NCI-H1105 treated with DMSO at 0.1 percent for 48 hours (cell line): ENCODE measurements at places on chromosomes 12 and 14.

DNA sequence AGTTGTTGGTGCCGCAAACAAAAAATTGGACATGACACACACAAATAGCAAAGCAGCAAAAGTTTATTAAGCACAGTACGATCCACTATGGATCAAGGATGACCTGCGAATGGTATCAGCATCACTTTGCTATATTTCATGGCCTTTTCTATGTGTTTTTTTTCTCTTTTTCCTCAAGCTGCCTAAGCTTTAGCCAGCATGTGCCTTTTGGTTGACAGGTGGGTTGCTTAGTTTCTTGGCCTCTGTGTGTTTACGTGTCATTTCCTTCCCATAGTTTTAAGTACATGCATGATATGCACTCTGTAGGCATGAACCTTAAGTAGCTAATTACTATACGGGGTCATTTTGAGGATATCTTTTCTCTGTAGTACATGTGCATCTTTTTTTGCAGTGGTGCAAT is 9.8 kb downstream of the CD4 start:
- no peak for DNase-seq

DNA sequence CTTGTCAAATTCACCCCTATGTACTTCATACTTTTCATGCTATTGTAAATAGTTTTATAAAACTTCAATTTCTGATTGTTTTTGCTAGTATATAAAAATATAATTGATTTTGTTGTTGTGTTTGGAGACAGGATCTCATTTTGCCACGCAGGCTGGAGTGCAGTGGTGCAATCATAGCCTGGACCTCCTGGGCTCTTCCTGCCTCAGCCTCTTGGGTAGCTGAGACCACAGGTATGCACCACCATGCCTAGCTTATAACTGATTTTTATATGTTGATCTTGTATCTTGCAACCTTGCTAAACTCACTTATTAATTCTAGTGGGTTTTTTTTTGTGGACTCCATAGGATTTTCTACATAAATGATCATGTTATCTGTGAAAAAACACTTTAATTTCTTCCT is 23.5 kb downstream of the ATP5MC2 start:
- DNase-seq: no peak

GRCh38 chr14:64118892-64119291 is 175.3 kb downstream of the ESR2 start:
- no peak for DNase-seq

DNA sequence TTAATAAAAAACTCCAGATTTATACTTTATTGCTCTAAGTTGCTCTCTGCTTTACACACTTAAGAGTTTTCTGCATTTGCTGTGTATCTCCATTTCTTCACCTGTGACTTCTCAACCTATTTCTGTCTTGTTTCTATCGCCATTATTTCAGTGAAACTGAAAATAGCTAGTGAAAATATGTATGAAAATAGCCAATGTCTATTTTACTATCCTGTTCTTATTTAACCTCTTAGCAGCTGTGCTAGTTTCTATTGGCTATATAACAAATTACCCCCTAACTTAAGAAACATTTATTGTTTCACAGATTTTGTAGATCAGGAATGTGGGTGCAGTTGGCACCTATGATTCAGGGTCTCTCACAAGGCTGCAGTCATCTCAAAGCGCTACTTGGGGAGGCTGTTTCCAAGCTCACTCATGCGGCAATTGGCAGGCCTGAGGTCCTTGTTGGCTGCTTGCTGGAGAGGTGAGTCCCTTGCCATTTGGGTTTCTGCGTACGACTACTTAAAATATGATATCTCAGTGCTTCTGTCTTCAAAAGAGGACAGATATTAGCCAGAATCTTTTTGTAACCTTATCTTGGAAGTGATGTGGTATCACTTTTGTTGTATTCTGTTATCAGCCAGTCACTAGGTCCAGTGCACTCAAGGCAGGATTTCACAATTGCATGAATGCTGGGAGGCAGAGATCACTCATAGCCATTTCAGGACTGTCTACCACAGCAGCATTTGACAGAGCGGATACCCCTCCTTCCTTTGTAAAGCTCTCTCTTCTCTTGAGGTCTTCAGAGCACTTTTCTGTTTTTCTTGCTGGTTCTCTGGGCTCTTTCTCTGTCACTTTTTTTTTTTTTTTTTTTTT is 7.2 kb downstream of the ERC1 start:
- DNase-seq: no peak

DNA sequence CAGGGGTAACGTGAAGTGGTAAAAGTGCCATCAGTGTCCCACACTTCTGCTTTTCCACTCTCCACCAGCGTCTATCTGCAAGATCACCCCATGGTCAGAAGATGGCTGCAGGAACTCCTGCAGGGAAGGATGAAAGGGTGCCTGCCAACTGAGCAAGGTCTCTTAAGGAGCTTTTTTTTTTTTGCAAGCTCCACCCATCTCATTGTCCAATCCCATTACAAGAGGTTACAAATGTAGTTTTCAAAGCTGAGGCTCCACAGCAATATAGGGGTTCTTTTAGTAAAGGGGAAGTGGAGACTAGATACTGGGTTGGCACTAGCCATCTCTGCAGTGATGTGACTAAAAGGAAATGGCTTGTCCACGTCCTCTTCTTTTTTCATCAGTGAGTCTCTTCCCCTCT is 5.9 kb upstream of the BHLHE41 start:
- no peak for DNase-seq

DNA sequence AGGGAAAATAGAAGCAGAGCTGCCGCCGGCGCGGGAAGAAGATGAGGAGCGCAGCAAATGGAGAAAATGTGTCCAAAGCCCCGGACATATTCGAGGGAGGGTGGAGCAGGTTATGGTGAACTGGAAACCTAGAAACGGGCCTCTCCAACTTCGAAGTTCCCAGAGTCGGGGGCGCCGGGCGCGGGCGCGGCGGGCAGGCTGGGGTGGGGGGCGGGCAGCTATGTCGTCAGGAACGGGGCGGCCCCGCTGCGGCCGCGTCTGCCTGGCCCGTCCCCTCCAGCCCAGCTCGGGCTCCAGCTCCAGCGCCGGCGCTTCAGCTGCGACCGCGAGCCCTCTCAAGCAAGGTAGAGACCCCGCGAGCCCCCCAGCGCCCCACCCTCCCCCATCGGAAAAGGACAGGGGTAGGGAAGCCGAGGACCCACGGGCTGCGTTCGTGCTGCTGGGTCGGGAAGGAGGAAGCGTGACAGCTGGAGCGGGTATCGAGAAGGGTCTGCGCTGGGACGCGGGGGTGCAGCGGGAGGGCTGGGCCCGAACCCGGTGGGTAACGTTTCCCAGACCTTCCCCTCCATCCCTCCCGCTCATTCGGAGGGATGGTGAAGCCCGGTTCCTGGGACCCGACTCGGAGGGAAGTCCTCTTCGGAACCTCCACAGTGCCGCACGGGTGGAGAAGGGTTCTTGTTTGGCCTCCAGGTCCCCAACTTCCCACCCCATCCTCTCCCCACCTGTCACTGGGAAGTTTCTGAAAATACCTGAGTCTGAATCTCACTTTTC is 1.0 kb downstream of the DGKA start:
- DNase-seq: no peak

- peak; percentile 34 for DNase-seq
These were observed 31.3 kb upstream of the SMUG1 start for GRCh38 chr12:54220092-54220557.

DNA sequence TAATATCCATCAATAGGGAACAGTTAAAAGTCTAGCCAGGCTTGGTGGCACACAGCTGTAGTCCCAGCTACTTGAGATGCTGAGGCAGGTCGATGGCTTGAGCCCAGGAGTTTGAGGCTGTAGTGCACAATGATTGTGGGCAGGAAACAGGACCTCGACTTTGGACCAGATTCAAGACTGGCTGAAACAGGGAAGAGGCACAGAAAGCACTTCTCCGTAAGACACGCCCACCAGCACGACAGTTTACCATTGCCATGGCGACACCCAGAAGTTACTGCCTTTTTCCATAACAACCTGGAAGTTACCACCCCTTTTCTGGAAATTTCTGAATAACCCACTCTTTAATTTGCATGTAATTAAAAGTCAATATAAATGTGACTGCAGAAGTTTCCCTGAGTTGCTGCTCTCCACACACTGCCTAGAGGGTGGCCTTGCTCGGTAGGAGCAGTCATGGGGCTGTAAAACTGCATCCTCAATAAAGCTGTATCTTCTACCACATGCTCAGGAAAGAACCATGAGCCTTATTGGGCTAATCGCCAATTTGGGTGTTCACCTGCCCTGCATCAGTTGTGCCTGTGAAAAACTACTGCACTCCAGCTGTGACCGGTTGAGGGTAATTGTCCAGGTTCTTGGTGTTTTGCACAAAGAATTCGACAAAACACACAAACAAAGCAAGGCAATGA is 4.6 kb upstream of the LRRC23 start:
- no peak for DNase-seq

- peak; percentile 72 for DNase-seq
These were observed 34.2 kb upstream of the KICS2 start for GRCh38 chr12:64256166-64256800.

DNA sequence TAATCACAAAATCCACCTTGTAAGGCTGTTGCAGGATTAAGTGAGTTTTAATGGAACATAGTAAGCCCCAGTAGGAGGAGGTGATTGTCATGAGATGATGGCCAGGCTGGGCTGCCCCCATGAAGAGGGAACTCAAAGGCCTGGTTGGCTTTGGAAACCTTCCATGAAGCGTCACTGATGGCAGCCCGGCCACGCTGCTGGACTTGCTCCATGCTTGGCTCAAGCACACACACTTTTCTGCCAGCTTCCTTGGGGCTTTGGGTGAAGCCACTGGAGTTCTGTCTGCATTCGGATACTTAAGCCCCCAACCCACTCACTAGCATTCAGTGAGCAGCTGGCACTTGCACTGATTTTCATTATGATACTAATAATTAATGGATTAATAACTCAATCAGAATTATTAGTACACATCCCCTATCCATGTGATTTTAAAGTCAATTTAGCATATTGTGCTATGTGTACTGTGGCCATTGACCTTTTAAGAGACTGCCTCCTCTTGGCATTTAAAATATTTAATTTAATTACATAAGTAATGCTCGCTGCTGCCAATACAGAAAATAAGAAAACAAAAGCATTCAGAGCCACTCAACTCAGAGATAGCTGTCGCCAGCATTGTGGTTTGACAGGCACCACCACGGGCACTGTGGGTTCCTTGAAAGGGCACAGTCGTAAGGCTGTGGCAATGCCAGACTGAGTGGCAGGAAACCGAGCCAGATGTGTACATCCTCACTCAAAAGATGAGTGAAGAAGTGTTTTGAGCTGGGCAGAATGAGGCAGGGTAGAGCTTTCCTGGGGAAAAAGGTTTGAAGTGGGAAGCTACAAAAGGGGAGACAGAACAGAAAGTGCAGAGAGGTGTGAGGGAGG is 15.9 kb downstream of the KRT85 start:
- no peak for DNase-seq

DNA sequence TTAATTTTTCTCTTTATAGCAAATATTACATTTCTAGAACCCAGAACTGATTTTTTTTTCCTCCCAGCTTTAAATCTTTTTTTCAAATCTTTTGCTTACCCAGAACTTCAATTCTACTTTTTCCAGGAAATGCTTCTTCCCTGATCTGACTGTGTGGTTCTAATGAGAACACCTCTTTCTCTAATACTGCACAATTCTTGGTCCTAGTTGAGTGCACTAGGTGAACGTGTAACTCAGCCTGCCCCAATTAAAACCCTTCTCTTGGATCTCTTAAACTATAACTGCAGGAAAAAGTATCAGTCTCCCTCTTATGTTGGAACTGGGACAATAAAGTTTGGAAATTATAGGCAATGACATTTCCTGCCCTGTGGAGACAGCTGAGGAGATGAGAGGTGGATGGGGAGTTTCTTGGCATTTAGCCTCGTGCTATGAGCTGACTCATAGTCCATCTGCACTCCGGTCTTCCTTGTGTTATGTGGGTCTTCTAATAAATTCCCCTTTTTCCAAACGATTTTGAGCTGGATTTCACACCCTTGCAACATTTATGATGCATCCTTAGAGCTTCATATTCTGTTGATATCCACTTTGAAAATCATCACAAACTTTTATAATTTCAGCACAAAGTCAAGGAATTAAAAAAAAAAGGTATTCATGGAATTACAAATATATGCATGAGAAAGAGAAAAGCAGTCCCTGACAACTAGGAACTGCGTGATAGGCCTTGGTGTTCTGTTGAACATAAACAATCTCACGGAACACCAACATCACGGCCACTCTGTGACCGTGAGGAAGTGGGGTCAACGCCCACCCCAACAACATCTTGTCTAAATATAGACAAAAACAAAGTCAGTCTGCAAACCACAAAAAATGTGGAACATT is 52.4 kb downstream of the BRMS1L start:
- no peak for DNase-seq

DNA sequence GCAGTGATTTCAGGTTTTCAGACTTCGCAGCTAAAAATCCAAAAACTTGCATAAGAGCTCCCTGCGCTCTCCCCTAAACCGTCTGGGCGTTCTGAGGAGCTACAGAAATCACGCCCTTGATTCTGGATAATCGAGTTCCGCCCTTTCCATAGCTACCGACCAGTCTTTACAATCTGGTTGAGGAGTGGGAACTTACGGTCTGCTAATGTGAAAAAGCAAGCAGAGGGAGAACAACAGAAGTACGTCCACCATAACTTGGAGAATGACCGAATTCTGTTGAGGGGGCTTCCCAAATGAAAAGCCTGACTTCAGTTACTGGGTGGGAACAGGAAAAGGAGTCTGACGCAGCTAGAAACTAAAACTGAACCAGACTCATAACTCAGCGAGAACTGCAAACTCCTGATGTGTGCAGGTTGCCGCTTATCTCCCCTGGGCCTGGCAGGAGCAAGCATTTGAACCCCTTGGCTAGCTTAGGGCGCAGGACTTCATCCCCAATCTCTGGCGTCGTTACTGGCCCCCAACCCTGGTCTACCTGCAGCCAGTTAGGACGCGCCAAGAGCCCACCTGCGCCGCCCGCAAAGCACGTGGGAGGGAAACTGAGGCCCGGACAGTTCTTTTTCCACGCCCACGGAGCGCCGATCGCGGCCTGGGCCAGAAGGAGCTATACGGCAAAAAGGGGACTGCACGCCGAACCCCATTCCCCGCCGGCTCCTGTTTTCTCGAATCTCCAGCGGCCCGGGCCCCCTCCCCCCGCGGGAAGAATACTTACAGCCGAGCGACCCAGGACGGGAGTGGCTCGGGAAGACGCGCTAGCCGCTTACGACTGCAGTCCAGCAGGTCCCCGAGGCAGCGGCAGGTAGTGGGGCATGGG is 838 bp downstream of the LRIG3 start:
- DNase-seq: no peak
